ENCODE measurements at places on chromosomes 11 and 22.

DNA sequence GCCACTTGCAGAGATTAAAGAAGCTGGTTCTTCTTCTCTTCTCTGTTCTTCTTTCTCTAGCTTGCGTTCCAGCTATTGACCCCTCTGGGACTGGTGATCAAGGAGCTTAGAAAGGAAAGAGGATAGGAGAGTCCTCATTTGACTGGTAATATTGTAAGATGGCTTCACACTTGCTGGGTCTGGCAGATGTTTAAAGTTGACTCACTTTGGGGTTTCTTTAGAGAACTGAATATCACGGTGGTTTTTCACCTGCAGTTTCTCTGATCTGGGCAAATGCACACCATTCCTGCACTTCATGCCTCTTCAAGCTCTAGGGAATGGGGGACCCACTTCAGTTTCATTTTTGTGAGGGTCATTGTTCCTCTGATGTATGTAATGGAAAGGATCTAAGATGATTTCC lies 41.8 kb upstream of the DEUP1 start:
- DNase-seq = no peak

DNA sequence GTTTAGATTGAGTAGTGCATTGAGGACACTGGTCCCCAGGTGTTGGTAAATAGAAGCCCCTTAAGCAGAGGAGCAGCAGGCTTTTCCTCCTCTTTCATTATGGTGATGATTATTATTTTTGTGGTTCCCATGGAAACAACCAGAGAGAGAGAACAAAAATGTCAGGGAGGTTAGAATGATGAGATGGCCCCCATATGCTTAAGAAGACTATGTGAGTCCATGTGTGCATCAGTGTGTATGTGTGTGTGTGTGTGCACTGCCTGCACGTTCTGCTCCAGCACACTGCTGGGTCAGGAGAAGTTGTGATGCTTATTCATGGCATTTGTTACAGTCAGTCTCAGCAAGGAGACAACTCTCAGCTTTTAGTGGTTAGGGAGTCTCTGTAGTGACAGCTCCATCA lies 724.2 kb downstream of the NTM start:
- peak; percentile 11 for DNase-seq

- DNase-seq = no peak
Observed at GRCh38 chr11:1448882-1449281, 37.7 kb downstream of the MOB2 start.

DNA sequence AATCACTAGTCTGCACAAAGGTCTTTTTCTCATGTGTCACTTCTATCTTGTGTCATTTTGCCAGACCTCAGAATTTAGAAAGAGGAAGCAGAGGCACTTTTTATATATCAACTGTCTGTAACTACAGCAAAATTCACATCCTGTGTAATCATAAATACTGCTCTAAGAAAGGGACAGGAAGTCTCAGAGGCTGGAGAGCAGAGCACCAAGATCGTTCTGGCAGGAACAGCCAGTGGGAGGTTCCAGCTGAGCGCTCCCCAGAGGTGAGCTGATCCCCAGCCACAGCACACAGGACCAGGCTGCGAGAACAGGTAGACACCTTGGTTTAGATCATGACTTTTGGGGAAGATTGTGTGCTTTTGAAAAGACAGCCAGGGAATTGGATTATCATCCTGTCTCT lies at the start of gene MS4A7:
Gene MS4A7, plus strand, starts transcription at position 179 of the 400 bp plus-strand sequence. CDS start 4,610 bp downstream, outside the sequence.
- no peak for DNase-seq

DNA sequence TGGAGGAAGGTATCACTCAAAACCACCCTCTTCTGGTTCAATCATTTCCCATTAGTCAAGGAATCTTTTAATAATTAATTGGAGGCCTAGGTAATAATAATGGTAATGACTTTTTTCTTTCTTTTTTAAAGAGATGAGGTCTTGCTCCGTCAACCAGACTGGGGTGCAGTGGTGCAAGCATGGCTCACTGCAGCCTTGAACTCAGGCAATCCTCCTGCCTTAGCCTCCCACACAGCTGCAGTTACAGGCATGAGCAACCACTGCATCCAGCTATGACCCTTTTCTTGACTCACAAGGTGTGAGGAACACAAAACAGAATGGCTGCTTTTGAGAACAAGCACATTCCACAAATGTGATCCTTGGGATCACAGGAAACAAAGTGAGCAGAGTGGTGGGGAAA lies 3.6 kb downstream of the POLDIP3 start:
- no peak for DNase-seq

DNA sequence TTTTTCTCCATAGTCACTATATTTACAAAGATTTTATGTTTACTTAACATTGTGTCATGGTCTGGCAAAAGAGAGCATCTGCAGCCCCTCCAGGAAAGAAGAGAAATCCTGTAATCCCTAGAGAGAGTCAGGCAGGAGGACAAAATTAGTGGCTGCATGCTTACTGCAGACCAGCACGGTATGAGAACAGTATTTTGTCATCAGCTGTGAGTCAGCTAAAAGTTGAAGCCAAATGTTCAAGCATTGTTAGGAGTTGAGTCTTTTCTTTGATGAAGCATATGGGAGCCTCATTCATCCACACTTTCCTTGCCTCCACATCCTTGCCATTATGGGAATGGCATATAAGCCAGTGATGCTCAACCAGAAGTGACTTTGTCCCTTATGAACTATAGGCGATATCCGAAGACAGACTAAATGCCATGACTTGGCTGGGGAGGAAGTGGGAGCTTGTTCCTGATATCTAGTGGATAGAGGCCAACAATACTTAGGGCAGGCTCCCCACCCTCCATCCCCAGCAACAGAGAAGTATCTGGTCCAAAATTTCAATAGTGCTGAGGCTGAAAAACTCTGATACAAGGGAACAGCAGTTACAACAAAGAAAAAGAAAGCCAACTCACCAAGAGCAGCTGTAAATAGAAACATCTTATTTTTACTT lies 112.0 kb upstream of the OR5AK2 start:
- DNase-seq = peak; percentile 45

GRCh38 chr11:12292766-12293165 lies 84.6 kb upstream of the PARVA start:
- no peak for DNase-seq

- DNase-seq = no peak
Observed at GRCh38 chr11:101586965-101587364, 3.2 kb upstream of the TRPC6 start.

- no peak for DNase-seq
Observed at GRCh38 chr11:1879342-1879940, 12.3 kb downstream of the PRR33 start.

GRCh38 chr11:78417888-78418583 lies 416 bp upstream of the GAB2 start:
- DNase-seq = peak; percentile 69

DNA sequence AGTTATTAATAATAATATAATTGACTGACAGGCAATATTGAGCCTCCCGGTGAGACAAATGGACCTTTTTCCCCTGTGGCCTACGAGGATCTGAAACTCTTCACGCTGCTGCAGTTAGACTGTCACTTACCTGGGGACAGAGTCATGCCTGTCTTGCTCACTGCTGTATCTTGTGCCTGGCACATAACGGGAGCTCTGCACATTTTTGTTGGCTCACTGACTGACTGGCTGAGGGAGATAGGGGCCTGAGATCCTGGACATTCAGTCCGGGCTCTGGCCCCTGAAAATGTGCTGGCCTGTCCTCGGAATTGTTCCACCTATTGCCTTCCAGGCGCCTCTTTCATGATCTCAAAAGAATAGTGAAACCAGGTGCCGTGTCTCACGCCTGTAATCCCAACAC lies 743 bp upstream of the CD3D start:
- DNase-seq = no peak
